ENCODE measurements at places on chromosomes 4 and X.

- DNase-seq = no peak
Measured at GRCh38 chr4:6761649-6762615, 20.6 kb upstream of the KIAA0232 start.

GRCh38 chr4:104393655-104394324 lies 100.9 kb downstream of the CXXC4 start:
- no peak for DNase-seq

DNA sequence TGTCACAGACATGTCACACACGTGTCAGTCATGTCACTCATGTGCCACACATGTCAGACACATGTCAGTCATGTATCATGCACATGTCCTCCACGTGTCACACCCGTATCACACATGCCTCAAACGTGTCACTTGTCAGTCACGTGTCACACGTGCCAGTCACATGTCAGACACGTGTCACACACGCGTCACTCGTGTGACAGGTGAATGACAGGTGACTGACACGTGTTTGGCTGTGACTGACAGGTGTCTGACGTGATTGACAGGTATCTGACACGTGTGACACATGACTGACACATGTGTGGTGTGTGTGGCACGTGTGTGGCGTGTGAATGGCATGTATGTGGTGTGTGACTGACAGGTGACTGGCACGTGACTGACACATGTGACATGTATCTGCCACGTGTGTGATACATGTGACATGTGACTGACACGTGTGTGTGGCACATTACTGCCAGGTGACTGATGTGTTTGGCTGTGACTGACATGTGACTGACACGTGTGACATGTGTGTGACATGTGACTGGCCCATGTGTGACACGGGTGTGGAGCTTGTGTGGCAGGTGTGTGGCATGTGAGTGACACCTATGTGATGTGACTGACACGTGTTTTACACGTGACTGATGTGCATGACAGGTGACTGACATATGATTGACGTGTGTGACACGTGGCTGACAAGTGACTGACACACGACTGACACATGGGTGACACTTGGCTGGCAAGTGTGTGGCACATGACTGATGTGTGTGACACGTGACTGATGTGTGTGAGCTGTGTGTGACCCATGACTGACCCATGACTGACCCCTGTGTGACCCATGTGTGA lies 90.7 kb upstream of the GPC3 start:
- DNase-seq = no peak

DNA sequence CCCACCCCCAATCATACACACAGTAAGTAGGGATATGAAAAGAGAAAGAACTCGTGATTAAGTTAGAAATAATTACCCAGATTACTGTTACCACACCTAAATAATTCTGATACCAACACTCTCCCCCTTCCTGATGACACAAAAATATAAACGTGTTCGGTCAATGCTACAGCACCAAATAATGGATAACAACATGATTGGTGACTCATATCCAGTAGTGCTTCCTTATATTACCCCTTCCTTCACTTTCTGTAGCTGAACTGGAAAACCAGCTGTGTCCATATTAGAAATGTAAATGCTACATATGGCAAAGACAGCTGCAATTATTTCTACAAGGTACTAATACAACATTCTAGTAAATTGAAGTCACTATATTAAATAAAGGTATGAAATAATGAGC lies 20.8 kb downstream of the EIF4E start:
- DNase-seq = no peak

DNA sequence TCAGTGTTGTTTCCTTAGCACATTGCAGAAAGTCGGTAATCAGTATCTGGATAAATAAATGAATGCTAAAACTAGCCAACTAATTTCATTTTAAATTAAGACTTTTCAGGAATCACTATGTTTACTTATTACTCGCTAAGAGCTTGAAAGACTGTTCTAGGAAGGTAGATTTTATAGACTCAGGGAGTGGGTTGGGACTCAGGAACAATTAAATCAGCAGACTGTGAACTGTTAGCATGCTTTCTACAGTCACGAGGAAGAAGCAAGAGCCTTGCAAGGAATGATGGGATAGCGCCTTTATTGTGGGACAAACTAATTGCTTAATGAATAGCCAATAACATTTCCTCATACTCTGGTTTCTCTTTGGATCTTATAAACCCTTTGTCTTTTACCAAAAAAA lies 183.2 kb upstream of the AADAT start:
- no peak for DNase-seq

GRCh38 chr4:4633431-4633830 lies 91.6 kb upstream of the STX18 start:
- no peak for DNase-seq

DNA sequence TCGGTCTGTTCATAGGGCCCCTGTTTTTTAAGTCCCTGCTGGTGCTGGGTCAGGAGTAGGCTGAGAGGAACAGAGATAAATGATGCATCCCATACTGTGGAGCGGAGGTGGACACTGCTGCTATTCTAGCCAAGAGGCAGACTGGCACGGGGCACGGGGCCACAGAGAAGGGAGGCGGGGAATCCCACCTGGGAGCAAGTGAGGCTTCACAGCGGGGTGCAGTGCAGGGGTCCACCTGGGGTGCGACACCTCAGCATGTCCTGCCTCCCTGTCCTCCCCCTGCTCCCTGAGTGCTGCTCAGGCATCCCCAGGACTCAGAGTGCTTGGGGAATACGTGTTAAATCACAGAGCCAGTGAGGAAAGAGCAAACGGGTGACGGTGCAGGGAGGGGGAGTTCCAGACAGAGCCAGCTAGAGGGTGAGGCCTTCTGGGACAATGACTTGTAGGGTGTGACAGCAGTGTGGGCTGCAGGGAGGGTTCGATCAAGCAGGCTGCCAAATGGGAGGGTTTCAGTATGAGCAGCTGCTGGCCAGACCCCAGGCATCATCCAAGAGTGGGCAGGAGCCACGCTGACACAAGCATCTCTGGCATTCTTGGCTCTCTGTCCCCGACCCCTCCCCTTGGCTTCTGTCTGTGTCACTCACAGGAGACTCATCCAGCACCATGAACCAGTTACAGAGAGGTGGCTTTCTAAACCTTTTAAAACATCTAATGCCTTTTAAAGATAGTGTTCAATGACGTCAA lies 13.7 kb upstream of the HTRA3 start:
- no peak for DNase-seq

DNA sequence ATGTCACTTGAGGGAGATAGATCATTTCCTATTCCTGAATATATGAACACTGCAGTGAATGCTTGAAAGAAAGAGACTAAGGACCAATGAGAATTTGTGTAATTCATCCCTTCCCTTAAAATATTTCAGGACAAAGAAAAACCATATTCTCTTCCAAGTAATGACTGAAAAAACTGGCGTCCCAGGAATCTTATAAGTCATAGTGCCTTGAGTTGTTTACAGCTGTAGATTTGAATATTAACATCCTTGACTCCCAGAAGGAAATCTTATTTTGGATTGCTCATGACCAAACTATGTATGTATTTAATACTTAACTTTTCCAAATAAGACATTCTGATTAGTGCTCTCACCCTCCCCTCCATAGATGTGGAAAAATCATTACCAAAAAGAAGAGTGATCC lies 55.5 kb downstream of the CLDN22 start:
- DNase-seq = no peak

DNA sequence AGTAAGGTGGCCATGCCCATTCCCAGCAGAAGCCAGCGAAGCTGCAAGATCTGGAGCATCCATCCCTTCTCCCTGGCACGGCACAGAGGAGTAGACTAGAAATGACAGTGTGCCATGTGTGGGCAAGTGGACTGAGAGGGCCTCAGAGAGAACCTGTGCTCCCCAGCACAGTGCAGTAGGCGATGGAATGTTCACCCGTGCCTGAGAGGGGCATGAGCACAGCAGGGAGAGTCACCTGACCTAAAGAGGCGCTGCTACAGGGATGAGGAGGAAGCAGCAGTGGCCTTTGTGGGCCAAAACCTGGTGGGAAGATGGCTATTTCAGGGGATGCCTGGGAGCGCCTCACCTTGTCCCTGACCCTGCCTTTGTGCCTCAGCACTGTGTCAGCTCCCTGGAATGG lies 8.0 kb upstream of the CDKN2AIP start:
- DNase-seq = no peak

DNA sequence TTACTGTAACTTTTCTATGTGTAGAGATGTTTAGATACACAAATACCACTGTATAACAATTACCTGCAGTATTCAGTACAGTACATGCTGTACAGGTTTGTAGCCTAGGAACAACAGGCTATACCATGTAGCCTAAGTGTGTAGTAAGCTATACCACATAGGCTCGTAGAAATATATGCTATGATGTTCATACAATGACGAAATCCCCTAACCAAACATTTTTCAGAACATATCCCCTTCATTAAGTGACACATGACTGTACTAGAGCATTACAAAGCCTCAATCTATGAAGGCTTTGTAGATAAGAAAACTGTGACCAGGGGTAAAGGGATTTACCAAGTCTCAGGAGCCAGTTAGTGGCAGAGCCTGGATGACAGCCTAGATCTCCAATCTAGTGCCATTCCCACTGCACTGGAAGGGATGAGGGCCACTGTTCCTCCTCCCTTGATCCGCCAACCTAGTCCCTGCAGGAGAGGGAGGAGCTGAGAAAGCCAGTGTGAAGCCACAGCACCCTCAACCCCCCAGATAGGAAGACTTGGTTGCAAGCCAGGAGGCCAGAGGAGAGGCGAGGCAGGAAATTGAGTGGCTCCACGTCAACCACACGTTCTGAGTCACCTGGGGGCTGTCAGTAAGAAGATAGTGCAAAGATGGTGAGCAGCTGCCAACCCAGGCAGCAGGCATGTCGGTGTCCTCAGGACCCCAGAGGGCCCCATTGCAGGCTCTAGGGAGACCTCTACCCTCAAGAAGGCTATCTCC lies 227.7 kb downstream of the BCOR start:
- peak; percentile 59 for DNase-seq

- no peak for DNase-seq
Measured at GRCh38 chr4:98260047-98260578, 1.1 kb upstream of the RAP1GDS1 start.

- DNase-seq = no peak
Measured at GRCh38 chr4:30600246-30601017, 119.7 kb upstream of the PCDH7 start.

DNA sequence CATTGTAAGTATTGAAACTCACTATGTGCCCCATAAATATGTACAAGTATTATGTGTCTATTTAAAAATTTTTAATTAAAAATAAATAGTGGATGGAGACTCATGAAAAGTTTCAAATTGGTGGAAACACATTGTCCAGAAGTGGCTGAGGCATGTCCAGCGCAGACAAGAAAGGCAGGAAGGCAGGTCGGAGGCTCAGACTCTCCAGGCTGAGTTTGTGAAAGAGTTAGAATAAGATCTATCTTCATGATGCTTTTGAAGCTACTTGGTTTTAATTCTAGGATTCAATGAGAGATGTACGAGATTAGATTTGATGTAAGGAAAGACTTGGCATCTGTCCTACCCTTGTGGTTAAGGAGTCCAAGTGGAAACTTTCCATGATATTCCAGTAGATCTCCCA lies 19.8 kb downstream of the PNMA6F start:
- DNase-seq = no peak

DNA sequence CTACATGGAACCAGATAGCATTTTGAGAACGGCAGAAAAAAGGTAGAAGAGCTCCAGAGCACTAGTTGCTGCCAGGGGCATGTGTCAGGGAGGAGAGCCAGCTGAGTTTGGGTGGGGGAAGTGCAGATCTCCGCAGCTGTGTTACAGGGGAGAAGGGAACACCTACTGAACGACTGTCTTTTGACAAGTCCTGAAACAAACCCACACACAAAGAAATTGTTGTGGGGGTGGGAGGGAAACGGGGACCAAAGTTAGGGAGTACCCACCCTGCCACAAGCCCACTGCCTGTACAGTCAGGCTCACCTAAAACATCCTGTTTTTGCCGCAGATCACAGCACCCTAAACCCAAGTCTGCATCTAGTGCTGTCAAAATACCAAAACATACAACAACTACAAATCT lies 55.5 kb downstream of the LEF1 start:
- no peak for DNase-seq

DNA sequence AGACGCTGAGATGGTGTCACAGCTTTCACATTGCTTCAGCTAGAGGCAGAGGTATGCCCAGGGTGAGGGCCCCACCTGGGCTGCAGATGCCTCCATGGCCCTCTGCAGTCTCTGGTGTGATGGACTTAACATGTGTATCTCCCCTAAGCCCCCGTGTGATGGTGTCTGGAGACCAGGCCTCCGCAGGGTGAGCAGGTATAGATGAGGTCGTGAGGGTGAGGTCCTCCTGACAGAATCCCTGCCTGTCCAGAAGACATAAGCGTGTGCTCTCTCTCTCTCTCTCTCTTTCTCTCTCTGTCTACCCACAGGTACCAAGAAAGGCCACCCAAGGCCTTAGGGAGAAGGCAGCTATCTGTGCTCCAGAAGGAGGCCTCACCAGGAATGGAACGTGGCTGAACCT lies 50.9 kb downstream of the CPZ start:
- DNase-seq = no peak

- DNase-seq = no peak
Measured at GRCh38 chr4:87624698-87625097, 16.4 kb downstream of the DSPP start.

- no peak for DNase-seq
Measured at GRCh38 chr4:25290490-25291067, 22.0 kb upstream of the ZCCHC4 start.

DNA sequence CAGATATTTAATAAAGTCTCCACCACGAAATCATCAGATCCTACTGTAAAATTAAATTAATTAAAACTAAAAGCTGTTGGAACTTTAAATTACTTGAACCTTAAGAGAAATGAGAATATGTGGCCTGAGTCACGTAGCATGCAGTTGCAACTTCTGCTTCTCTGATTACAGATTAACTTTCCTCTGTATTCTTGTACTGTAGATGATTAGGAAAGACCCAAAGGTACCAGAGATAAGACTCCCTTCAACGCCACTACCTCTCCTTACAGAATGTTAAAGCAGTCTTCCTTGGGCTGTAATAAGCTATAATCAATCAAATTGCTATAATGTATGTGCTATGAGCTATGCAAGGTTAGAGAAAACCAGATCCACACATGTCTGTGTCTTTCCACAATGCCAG lies 47.9 kb downstream of the FAM13A start:
- DNase-seq = no peak

- DNase-seq = no peak
Measured at GRCh38 chr4:48361012-48361400, 19.7 kb downstream of the SLAIN2 start.

- no peak for DNase-seq
Measured at GRCh38 chr4:83779103-83780052, 243.5 kb downstream of the GPAT3 start.

DNA sequence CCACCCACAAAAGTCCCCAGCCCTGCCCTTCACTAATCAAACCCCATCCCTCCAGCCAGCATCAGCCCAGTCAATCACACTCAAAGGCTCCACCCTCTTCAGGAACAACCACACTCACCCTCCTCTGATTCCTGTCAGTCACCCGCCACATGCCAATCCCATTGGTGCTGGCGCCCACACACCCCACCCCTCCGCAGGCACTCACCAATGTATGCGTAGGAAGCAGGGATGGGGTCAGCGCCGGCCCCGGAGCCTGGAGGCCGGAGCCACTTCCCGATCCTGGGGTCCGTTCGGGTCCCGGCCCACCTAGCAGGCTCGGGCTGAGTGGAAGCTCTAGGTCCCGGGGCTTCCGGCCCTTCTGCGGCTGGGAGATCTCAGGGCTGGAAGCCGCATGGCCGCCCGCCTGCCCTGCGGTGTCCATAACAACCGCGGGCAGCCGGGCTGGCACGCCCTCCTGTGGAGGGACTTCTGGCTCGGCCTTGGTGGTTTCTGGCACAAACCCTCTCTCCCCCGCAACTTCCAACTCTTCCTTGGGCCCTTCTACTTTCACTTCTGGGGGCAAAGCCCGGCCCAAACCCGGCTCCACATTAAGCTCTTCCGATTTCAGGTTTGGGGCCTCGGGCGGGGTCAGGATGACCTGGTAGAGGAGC lies 7.9 kb upstream of the CFP start:
- no peak for DNase-seq

GRCh38 chr4:168707205-168707604 lies 210.4 kb downstream of the PALLD start:
- DNase-seq = no peak

Measured in activated CD8-positive, alpha-beta memory T cell treated with anti-CD3 and anti-CD28 coated beads for 48 hours (primary cell).